RCC 7860 (cell line): ENCODE measurements at places on chromosomes 7 and 10.

DNA sequence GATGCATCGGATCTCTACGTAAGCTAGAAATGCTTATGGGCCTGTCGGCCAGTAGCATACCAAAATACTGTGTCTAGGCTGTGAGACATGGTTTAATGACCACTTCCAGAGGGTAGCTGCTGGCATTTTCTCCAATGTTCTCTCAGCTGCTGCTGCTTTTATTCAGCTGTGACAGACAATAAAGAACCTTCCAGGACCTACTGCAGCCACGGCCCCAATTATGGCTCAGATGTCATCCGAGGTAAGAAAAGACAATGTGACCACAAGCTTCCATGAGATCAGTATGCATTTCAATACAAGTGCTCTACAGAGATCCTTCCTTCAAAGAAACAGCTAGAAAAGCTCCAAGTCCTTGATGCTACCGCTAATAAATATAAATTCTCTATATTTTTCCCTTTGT, 256.2 kb downstream of the SDHAF3 start:
- no peak for DNase-seq

DNA sequence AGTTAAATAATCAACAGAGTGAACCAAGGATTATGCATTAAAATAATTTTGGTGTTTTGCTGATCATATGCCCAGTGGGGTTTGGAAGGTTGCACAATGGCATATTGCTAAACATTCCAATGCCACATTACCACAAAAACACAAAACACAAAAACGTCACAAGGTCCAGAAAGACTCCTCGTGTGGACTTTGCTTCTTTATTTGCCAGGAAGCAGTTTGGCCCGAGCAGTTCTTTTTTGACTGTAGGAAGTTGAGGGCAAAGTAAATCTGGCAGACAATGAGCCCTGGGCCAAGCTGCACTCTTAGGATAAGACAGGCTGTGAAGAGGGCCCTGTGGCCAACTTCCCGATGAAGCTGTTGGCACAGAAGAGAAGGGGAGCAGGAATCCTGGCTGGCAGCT, 39.2 kb upstream of the SLC35B4 start:
- DNase-seq: no peak

DNA sequence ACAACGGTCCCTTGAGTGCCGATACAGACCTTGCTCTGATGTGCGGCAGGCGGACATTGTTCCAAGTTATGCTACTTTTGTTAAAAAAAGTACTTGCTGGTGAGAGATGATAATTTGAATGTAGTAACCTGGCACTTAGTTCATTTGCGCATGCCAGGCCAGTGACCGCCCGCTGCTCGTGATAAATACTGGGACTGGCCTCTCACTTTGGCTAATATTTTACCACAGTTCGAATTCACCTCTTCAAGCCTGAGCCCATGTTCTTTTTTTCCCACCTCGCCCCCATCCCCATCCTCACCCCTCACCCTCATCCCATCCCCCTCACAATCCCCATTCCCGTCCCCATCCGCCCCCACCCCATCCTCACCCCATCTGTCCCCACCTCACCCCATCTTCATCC, 126.4 kb downstream of the DNAJB6 start:
- DNase-seq: no peak

DNA sequence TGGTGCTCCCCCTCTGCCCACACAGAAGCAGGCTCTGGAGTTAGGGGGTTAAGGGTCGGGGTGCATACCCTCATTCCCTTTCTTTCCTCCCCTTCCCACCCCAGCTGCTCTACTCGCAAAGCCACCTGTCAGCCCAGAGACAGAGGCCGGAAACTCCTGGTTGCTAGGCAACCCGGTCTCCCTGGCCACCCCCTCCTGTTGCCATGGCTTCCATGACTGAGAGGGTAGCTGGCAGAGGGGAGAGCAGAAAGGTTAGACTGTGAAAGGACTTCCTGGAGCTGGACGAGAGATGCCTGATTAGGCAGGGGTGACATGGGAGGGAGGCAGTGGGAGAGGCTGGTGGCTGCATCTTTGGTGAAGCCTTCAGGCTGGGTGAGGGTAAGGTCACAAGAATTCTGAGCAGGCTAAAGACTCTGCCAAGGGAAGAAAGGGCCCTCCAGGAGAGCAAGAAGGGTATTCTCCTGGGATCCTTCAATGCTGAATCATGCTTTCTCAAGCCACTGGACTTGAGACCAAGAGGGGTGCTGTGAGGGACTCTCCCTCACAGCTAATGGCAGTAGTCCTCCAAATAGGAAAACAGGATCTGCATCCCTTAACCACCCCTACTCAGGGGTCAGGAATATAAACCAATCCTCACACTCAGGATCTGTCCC, 5.4 kb downstream of the PSD start:
- peak; percentile 47 for DNase-seq

- no peak for DNase-seq
Measured at GRCh38 chr10:34938399-34938670, 123.2 kb upstream of the PARD3 start.

DNA sequence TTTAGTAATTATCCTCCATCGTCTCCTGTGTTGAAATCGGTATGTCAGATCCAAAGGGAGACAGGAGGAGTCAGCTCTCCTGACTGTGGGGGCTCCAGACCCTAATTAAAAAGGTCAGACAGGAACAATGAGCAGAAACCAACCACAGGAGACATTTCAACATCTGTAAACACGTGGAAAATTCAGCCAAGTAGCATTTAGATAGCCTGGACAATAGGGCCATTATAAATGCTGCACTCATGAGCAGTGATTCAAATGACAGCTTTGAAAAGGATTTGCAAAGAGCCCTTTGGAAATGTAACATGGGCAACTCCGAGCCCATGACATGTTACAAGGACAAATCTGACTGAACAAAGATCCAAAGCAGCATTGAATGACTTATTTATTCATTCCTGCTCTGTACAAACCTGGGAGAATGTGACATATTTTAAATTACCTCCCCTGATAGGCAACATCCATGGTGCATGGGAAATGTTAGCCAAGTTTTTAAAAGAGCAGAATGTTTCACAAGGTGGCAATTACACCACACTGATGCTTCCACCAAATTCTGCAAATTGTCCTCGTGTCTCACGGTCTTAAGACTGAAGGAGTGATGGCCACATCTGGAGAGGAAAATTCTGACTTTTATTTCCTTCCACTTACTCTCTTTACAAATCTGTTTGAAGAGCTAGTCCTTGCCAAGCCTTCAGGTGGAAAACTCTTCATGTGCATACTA, 113.3 kb upstream of the KMT2E start:
- no peak for DNase-seq

- DNase-seq: peak; percentile 30
Measured at GRCh38 chr7:30888747-30889146, 22.9 kb upstream of the AQP1 start.

DNA sequence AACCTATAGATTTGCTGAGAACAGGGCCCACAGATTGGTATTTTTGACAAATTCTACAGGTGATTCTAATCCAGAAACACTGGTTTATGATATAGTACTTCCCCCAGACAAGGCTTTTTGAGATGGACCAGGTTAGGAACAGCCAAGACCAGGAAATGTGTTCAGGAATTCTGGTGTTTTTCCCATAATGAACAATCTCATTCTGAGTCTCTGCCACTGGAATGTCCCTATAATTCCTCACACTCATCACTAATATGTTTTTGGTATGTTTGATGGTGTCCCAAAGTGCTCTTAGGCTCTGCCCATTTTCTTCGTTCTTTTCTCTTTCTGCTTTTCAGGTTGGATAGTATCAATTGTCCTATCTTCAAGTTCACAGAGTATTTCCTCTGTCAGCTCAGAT, 107.2 kb upstream of the IGFBP3 start:
- no peak for DNase-seq

DNA sequence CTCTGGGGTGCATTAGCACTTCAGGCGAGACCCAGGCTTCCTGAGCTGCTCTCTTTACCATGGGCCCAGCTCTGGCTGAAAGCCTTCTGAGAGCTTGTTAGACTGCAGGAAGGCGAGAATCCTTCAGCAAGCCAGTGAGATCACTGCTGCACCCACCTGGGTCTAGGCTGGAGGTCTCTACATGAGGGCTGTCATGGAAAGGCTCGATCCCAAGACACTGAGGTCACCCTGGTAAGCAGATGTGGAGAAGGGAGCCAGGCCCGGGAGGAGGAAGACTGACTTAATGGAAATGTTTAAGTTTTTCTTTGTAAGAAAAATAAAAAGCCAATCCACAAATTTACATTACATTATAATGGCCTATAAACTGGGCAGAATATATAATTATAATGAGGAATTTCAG, 684.5 kb downstream of the TNS3 start:
- no peak for DNase-seq

DNA sequence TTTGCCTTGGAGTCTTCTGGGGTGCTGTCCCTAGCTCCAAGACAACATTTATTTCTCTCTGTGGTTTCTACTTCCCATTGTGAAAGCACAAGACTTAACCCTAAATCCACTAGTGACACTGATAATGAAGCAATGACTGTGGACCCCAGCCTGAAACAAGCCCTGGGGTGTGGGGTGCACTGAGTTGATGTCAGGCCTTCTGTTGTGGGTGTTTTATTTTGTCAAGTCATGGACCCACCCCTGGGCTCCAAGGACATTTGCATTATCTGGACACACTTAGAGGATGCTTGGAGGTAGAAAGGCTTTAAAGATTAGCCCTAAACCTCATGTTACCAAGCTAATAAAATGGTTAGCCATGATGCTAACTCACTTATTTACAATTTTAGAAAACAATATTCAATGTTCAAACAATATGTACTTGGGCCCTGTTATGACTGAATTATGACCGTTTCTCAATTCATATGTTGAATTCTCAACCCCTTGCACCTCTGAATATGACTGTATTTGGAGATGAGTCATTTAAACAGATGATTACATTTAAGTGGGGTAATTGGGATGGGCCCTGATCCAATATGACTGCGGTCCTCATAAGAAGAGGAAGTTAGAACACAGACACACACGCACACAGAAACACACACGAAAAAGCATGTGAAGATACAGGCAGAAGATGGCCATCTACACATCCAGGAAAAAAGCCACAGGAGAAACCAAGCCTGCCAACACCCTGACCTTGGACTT, 137.2 kb upstream of the IGFBP3 start:
- DNase-seq: no peak

- DNase-seq: no peak
Measured at GRCh38 chr10:17507538-17507937, 53.1 kb upstream of the ST8SIA6 start.

- no peak for DNase-seq
Measured at GRCh38 chr7:135731131-135731530, 3.1 kb upstream of the SLC13A4 start.
